ENCODE measurements at places on chromosomes 13 and 19.

GRCh38 chr19:2561221-2561620 is 85.3 kb downstream of the GADD45B start:
- DNase-seq: no peak

DNA sequence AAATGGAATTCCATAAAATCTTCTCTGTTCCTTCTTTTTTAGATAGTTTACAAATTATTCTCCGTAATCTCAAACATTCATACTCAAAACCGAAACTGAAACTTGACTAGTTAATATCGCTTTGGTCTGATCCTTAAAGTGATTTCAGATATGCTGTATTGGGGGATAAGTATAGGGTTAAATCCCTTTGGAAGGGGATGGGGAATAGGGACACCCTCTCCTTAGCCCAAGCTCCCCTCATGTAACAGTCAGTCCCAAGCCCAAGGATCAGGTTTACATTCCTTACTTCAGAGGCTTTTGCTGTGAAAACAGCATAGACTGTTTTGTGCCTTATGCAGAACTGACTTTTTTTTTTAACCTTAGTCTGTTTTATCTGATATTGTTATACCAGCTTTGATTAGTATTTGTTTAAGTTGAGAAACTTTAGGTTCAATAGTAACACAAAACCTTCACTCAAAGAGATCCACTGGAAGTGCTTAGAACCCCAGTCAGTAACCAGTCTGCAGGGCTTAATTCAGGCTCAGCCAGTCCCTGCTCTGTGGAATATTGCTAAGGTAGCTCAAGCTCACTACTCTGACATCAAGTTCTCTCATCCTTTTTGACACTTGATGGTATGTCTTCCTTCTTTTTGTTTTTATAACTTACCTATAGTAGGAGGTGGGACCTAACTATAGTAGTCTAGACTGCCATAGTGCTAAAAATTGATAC is 10.5 kb downstream of the CDADC1 start:
- no peak for DNase-seq

DNA sequence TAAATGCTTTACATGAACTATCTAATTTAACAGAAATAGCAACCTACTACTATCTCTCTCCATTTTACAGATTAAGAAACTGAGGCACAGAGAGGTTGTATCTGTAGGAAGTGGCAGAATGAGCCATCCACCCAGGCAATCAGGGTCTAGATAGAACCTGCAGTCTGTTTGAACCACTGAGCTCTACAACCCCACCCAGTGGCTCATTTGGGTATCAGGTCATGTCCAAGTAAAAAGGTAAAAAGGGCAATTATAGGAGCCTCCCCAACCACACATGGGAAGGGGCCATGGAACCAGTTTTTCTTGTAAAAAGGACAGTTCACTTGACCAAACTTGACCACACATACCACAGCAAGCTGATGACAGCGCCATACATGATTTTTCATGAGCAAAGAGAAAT is 92.9 kb upstream of the SGCG start:
- no peak for DNase-seq

- DNase-seq: no peak
These were observed 58.3 kb upstream of the CLDN10 start for GRCh38 chr13:95494082-95494681.

DNA sequence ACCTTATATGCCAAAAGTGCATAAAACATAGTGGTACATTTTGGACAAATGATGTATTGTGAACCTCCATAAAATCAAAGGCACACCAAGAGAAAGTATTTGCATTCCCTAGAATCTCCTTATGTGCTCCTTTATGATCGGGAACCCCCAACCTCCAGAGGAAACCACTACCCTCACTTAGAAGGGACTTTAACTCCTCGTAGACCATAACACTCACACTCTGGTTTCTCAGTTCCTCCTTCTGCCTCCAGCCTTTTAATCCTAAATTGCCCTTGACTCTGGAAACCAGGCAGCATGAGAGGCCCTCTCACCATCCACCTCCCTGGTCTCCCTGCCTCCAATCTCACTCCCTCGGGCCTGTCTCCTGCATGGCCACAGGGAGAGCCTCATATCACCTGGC is 9.8 kb upstream of the KCNN4 start:
- no peak for DNase-seq

- DNase-seq: no peak
These were observed 25.3 kb downstream of the ESD start for GRCh38 chr13:46771693-46772092.

- no peak for DNase-seq
These were observed 17.0 kb downstream of the HAUS8 start for GRCh38 chr19:17058236-17058635.

DNA sequence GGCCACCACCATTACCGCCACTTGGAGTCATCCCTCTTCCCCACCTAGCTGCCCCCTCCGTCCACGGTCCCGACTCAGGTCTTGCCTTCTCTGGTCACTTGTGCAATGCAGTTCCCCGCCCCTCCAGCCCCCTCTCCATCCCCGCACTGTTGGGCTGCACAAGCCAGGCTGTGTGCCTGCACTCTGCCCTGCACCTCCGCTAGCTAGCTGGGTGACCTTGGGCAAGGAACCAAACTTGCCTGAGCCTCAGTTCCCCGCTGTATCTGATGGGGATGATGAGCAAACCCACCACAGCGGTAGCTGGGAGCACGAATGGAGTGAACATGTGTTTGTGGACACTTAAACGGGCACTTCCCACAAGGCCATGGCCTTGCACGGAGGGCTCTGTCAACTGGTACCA is 5.6 kb upstream of the TMEM147 start:
- no peak for DNase-seq

- DNase-seq: no peak
These were observed 381.6 kb downstream of the KLF5 start for GRCh38 chr13:73440296-73440895.

DNA sequence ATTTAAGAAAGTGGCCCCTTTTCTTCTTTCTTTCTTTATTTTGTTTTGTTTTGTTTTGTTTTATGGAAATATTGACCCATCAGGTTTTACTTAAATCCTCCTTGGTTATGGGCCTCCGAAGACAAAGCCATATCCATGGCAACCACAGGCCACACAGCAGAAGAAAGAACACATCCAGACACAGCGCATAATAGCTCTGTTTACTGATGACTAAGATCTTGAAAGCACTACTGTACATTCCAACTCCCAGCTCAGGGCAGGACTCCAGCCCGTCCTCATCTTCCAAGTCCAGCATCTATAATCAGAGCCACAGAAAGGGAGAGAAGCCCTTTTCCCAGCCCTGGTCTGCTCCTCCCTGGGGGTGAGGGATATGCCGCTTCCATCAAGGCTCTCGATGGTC is 84.3 kb downstream of the NUFIP1 start:
- no peak for DNase-seq

DNA sequence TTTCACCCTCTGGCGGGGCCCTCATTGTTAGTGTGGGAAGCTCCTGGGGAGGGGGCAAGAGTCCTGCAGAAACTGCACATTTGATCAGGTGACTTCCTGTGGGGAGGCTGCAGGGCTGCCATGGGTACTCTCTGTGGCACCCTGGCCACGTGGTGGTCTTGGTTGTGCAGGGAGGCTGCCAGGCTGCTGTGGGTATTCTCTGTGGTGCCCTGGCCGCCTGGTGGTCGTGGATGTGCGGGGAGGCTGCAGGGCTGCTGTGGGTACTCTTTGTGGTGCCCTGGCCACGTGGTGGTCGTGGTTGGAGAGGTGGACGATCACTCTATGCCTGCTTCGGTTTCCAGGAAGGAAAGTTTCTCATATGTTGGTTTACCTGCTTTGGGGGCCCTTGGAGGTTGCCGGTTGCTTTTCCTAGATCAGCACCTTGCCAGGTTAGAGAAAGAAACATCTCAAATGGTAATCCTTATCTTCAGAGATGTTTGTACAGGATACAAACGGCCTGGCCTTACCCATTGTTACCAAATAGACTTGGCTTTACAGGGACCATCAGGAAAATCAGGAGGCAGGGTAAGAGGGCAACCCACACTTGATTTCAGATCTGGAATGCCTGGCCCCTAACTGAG is 22.9 kb downstream of the TEX29 start:
- no peak for DNase-seq

GRCh38 chr13:44694291-44694690 is 118.2 kb upstream of the TSC22D1 start:
- DNase-seq: no peak

DNA sequence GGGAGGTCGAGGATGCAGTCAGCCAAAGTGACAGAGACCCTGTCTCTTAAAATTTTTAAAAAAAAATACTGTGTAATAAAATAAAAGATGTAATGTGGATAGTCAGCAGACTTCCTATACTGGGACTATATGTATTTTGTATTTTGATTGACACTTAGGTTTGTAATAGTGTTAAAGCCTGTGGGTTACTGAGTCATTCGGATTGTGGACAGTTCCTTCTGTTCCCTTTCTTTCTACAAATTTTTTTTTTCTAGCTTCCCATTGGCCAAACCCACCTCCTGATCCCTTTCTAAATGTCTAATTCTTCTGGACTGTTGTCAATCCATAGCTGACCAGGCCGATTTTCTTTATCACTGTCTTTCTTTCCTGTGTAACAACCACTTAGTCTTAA is 108.0 kb downstream of the DNAJC3 start:
- no peak for DNase-seq

- no peak for DNase-seq
These were observed 7.0 kb upstream of the ZNF17 start for GRCh38 chr19:57403737-57404563.

DNA sequence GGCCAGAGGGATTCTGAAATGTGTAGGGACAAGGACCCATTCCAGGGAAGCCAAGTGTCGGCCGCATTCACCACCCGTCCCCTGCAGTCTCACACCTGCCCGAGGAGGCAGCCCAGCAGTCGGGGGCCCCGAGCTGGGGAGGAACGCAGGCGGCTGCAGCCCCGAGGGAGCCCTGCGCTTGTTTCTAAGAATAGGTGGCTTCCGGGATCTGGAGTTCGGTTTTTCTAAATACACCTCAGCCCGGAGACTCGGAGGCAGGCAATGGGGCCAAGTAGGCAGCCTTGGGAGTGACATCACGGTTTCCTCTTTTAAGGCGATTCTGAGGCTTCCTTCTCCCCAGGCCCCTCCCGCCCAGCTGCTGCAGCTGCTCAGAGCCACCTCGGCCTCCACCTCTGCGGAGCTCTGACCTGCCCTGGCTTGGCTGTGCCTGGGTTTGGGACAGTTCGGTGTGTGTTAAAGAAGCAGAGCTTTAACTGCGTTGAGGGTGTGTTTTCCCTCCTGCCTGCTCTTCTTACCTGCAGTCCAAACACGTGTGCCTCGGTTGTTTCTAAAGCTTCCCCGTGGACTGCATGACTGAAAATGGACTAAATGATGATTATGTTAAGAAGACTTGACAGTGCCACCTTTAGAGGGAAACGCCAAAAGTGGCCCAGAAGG is 80.5 kb downstream of the COL4A2 start:
- no peak for DNase-seq

- no peak for DNase-seq
These were observed 2.5 kb downstream of the TIMM50 start for GRCh38 chr19:39483141-39483540.

DNA sequence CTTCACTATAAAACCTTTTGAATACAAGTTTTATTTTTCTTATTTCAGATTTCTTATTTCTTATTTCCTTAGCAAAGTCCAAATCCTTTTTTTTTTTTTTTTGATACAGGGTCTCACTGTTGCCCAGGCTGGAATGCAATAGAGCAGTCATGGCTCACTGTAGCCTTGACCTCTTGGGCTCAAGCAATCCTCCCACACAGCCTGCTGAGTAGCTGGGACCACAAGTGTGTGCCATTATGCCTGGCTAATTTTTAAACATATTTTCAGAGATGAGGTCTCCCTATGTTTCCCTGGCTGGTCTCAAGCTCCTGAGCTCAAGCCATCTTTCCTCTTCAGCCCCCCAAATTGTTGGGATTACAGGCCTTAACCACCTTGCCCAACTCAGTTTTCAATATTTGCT is 334.3 kb downstream of the DLEU7 start:
- DNase-seq: no peak

GRCh38 chr19:58305932-58306323 is 751 bp downstream of the ERVK3-1 start:
- DNase-seq: no peak

GRCh38 chr19:41959056-41960053 is at the start of gene RABAC1:
Gene RABAC1, minus strand, starts transcription at chr19:41959321. Its CDS starts 29 bp downstream, at chr19:41959292.
- DNase-seq: peak; percentile 88

DNA sequence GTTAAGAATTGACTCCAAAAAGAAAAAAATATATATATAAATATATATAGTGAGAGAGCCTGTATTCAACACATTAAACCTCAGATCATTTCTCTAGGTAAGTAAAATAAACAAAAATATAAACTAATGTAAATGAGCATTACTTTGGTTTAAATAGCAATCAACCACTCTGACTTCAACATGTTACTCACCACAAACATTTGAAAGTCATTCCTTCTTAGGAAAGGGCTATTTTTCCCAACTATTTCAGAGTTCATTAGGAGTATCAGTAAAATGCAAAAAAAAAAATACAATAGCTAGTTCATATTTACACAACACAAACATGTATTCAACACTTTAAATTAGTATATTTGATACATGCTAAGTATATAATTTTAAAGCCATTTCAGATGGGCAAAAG is 40.5 kb downstream of the KLF12 start:
- DNase-seq: no peak

- DNase-seq: no peak
These were observed 155.6 kb downstream of the TM9SF2 start for GRCh38 chr13:99656844-99657381.

DNA sequence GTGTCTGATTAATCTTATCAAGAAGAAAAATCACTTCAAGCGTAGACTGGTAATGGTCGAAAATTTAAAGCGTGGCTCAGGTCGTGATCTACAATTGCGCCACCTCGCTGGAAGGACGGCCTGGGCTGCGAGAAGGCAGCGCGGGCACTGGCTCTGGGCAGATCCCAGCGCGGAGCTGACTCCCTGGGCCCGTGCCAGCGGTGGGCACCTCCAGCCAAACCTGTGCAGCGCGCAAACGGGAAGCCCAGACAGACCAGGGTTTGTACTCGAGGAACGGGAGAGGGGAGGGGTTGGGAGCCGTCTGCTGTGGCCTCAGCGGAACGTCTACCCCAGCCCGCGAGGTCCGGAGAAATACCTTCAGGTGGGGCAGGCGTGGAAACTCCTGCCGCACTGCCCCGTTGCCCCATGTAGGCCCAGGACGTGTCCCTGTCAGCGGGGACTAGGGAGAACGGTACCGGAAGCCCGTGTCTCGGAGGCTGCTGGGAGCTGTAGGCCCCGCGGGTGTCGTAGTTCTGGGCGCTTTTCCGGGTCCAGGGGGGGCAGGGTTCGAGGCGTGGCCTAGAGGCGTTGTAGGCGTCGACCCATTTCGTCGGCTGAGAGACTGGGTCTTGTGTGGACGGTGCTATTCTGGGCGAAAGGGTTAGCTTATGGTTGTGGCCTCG is 21.1 kb downstream of the ZNF274 start:
- DNase-seq: no peak

DNA sequence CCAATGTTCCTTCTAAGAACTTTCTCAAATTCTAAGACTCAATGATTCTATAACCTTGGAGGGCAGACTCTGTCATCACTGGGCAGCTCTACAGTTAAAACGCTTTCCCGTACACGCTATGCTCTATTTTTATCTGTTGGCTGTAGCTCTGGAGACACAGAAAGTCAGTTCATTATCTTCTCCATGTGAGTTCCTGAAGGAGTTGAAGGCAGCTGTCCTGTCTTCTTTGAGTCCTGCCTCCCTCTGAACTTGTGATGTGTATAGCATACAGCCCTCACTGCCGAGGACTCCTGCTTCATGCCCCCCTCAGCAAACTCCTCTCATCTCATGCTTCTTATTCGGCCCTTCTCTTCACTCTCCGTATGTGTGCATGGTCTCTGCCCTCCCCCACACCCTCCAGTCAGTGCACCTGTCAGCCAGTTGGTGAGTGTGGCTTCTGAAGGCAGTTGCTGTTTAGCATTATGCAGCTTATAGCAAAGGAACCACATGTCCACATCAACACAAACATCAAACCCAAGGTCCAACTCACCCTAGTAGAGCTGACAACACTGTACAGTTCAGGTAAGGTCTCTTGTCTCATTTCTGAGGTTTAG is 504.9 kb downstream of the DIAPH3 start:
- no peak for DNase-seq

GRCh38 chr13:46401432-46401831 is 14.4 kb upstream of the RUBCNL start:
- DNase-seq: no peak
